ENCODE measurements at places on chromosomes 3 and 15. TPM values are rescaled to one million over a fixed set of nuclear protein-coding genes. Genes with fewer than 3 reads are reported as not detected.

GRCh38 chr3:178671791-178672190, 135.6 kb downstream of the KCNMB2 start:
- no peak for DNase-seq

- no peak for DNase-seq
Observed at GRCh38 chr3:120286465-120286864, 1.4 kb upstream of the GPR156 start.

DZIP1L gene
- total RNA-seq, result 42.3 TPM

MAP3K13 gene
- 16.3 TPM for total RNA-seq

CHST13 gene
- not detected for total RNA-seq

- peak; percentile 88 for DNase-seq
Observed at GRCh38 chr15:71780115-71780976, 30.0 kb upstream of the NR2E3 start.

- DNase-seq, result peak; percentile 19
Observed at GRCh38 chr3:134352031-134352671, 22.1 kb downstream of the AMOTL2 start.

GRCh38 chr3:118396491-118396890, 638.2 kb downstream of the IGSF11 start:
- no peak for DNase-seq

TMEM108 gene
- total RNA-seq, result 0.36 TPM

Data from osteoblast (primary cell).